ENCODE measurements at places on chromosomes 2 and 18.

DNA sequence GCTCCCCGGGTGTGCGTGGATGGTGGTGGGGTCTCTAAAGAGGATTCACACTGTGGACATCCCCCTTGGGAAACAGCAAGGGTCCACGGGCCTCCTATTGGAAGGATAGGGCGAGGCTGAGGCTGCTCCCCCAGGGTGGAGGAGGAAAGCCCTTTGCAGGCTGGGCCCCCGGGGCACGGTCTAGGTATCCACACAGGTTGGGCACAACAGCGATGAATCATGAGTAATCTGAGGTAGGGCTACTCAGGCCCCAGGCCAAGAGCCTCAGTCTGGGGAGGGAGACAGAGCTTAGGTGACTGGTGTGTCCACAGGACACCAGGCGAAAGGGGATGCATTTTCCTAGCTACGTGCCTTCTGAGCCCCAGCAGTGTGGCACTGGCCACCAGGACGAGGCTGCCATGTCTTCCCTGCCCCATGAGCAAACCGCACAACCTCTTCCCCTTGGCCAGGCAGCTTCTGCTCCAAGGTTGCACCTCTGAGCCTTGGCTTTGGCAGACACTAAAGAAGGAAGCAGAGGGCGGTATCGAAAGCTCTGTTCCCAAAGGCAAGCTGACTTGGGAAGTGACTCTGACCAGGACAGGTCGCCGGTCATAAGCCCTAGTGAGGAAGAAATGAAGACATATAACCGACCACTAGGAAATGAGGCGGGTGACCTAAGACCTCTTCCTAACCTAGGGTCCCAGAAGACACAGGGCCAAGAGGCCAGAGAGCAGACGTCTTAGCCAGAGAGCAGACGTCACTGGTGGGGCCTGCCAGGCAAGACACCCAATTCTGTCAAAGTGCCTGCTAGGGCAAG lies 14.6 kb upstream of the SEMA4C start:
- no peak for DNase-seq

DNA sequence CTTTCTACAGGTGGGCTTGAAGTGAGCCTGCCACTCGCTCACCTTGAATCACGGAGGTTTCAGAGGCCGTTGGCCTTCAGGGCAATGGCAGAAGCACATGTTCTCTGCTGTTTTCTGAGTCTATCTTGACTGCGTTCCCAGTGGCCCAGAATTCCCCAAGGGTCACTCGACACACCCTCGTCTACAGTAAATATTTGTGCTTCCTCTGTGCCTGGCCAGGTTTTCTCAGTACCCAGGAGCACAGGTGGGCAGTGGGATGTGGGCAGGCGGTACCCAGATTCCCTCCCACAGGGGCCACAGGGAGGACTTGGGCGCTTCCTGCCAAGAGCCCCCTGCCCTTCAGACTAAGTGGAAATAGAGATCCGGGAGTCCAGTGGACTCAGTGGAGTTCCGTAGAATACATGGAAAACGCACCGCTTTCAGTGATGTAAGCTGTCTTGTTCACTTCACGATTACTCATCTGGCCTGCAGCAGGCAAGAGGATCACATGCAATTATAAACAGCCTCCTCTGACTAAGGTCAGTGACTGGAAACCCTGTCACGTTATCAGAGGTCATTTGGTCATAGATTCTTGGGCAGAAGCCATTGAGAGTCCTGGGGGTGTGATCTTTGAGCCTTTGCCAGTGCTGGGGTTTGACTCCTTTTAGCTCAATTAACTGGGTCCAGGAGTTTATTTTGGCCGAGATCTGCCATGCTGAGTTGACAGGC lies 179.8 kb downstream of the NEDD4L start:
- no peak for DNase-seq

DNA sequence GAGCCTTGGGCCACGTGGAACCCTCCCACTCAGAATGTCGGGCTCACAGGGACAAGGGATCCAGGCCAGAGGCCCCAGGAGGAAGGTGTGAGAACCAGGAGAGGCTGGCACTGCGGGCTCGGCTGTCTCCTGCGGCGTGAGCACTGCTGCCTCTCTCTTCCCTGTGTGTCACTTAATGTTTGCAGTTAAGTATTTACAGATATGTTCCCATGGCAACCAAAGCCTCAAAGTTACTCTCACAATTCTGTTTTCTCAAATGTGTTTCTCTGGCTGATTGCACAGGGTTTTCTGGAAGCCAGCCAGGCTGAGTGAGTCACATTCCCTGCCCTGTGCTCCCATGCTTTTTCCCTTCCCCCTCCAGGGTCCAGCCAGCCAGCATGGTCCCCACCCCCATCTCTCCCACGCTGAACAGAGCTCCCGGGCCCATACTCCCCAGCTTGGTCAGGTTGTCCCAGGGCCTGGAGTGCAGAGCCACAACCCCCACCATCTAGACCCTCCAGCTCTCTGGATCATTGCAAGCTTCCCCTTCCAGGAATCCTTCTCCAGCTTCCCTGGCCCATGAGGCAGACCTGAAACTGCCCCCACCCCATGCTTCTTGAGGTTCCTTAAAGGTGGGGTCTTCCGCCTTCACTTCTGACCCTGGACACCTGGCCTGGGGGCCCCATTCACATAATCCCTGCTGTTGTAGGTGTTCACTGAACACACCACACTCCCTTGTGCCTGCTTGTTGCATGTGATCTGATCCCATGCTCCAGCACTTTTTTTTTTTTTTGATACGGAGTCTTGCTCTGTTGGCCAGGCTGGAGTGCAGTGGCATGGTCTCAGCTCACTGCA lies 265.9 kb downstream of the CELF4 start:
- DNase-seq, result no peak

DNA sequence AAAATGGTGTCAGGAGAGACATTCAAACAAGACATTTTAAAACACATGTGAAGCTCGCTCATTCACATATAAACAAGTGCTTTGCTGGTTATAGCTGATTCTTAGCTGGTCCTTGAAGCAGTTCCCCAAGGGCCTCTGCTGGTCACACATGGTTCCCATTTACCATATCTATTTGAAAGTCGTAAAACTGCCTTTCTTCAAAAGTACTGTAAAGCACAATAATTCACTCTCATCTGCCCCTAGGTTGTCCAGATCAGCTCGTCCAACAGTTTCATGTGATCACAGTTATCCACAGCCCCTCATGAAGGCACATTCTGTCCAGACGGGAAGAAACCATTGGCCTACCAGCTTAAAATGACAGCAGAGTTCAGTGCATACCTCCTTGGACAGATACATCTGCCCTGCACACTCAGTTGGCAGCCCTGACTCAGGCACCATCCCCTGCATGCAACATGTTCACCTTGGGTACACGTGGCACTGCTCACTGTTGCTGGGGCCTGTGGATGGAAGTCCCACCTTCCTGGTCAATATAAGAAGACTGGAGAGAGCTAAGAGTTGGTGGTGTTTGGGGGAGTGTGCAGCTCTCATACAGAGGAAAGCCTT lies 108.0 kb upstream of the HAAO start:
- DNase-seq, result no peak

GRCh38 chr2:100406120-100406508 lies 11.4 kb downstream of the CHST10 start:
- no peak for DNase-seq

DNA sequence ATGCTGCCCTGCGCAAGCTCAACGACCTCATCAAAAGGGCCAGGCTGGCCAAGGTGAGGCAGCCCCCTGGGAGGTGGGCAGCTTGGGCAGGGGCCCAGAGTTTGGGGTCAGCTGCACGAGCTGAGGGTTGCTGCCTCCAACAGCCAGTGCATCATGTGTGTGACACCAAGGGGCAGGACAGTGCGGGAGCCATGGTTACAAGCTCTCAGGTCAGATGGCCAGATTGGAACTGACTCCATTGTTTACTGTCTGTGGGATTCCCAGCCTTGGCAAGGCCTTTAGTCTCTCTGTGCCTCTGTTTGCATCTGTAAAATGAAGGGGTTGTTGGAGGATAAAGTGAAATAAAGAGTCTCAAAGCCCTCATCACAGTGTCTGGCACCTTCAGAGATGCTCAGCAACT lies 26.9 kb downstream of the EHD3 start:
- no peak for DNase-seq

DNA sequence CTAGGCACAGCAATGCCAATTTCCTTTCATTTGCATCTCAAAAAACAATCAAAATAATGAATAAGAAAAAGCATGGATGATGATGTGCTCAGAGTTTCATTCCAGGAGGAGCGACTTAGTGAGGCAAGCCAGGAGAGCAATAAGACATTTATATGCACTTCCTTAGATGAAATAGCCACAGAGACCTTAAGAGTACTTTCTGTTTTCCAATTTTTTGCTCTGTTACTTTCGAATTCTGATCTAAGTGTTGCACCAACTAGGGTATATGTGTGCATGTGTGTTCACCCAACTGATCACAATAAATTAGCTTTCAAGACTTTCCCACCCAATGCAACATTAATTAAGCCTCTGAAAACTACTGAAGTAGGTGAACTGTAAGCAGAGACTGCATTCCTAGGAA lies 709 bp downstream of the RAB27B start:
- DNase-seq, result no peak

GRCh38 chr2:72271766-72272641 lies 124.3 kb upstream of the CYP26B1 start:
- no peak for DNase-seq

- no peak for DNase-seq
Observed at GRCh38 chr2:230068016-230068650, 591 bp downstream of the SLC16A14 start.

DNA sequence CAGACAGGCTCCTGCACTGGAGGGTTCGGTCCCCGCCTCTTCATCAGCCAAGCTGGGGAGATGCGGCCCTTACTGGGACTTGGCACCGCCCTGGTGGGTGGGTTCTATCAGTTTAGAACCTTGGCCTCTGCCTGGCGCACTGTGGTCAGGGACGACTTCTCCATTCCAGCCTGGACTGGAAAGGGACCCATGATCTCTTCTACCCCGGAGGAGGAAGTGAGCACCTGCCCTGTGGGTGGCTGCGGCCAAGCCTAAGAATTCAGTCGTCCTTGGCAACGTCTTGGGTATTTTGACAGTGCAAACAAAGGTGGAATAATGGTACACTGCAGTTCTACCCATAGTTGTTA lies 106.9 kb upstream of the CD302 start:
- no peak for DNase-seq

- DNase-seq, result no peak
Observed at GRCh38 chr18:32714571-32715148, 58.2 kb downstream of the KLHL14 start.

GRCh38 chr2:30358842-30359241 lies 88.2 kb upstream of the LCLAT1 start:
- no peak for DNase-seq

DNA sequence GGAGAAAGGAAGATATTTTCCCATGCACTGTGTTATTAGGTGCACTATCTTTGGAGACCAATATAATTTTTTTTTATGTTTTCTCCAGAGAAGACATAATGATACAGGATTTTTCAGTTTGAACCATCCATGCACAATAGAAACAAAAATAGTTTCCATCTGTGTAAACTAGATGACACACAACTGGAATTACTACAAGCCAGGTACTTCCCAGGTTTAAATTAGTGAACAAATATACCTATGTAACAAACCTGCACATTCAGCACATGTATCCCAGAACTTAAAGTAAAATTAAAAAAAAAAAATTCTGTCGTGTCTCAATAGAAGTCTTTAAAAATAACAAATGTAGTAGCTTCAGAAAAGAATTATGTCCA lies 1616.8 kb upstream of the ACVR2A start:
- no peak for DNase-seq

- DNase-seq, result no peak
Observed at GRCh38 chr2:200247494-200247893, 59.0 kb upstream of the SPATS2L start.

- peak; percentile 87 for DNase-seq
Observed at GRCh38 chr2:45778720-45779171, 127.3 kb downstream of the PRKCE start.

- no peak for DNase-seq
Observed at GRCh38 chr2:26466662-26467310, 11.1 kb downstream of the OTOF start.

DNA sequence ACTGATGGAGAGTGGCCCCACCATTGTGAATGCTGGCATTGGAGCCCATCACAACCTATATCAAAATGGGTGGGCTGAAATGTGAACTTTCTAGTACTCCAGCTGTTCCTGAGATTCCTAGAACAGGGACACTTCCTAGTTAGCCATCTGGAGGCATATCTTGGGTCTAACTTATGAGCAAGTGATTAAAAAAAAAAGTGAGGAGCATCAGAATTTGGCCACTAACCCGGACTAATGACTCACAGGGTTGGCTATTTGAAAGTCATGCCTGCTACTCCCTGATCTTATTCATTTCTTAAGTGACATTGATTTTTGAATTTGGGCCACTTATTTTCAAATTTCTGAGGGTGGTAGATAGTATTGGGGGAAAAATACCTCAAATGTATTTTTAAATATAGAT lies 216.6 kb downstream of the HRH4 start:
- DNase-seq, result no peak

- DNase-seq, result no peak
Observed at GRCh38 chr2:212959471-212960117, 191.8 kb downstream of the IKZF2 start.

DNA sequence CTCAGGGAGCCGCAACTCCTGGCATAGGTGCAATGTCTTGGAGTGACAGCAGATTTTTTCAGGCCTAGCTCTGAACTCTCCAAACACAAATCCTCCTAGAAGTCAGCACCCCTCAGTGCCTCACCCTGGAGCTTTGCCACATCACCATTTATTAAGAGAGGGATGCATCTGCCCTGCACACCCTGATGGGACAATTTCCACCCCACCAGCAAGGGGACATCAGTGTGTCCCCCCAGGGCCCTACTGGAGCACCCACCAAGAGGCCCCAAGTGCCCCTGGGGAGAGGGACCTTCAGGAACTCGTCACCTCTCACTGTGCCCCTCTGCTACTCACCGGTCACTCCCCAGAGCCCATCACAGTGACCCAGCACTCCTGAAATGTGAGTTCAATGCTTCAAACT lies 144.7 kb downstream of the NDUFA10 start:
- DNase-seq, result no peak

DNA sequence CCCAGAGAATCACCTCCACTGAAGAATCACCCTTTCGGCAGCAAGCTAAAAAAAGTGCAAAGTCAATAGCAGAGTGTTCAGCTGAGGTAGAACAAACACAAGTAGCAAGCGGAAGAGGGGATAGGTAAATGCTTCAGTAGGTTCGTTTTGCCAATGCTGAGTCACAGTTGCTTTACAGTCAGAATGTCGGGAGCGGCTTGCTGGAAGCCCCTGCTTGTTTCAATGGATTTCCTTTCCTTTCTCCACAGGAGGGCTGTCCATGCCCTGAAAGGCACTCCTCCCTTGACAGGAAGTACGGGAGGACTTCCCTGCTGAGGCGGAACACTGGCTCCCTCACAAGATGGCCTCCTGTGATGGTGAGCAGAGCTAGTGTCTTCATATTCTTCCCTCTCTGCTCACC lies 146.2 kb upstream of the LYPD1 start:
- no peak for DNase-seq

- no peak for DNase-seq
Observed at GRCh38 chr18:12420821-12421421, 13.2 kb downstream of the PRELID3A start.

All from CD4-positive, alpha-beta T cell (primary cell).